ENCODE measurements at places on chromosomes 13 and 19.
A peak's percentile ranks its signal among the peaks of the same experiment; 100 is the strongest.

DNA sequence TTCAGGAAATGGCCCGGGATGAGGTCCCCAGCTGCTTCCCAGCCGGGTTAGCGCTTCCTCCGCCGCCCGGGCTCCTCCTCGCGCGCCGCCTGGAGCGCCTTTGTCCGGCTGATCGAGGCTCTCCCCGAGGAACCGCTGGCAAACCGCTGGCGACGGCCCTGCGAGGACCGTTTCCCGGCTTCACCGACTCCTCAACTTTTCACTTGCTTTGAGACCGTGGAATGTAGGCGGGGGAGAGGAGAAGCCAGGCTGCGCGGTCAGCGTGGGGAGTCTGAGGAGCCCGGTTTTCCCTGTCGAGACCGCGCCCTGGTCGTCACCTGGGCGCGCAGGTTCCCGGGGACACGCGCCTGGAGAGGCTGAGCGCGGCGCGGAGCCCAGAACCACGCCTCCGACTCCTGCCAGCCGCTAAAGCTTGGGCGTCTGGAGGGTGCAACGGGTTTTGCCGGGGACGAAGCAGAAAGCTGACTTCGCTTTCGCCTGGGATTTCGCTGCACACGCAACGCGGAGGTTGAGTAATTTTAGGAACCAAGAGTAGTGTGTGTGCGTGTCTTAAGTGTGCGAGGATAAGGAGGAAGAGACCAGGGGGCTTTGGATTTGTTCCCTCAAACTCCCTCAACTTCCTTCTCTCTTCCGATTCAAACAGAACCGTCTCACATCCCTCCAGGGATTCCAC is 7.3 kb upstream of the DGKH start:
- peak; percentile 8 for DNase-seq

- DNase-seq: no peak
Measured at GRCh38 chr19:30671367-30671619, 299.1 kb downstream of the ZNF536 start.

DNA sequence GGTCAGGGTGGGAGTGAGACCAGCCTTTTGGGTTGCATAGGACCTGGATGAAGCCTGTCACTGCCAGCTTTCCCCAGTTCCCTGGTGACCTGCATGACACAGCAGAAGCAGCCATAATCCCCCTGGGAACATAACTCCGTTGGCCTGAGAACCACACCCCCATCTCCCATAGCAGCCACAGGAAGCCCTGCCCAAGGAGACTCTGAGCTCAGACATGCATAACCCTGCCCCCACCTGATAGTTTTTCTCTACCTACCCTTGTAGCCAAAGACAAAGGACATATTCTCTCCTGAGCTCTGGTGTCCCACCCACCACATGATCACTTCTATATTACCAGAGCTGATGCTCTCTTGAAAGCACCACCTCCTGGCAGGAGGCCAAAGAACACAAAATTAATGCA is 413.5 kb upstream of the HTR2A start:
- DNase-seq: no peak

- DNase-seq: peak; percentile 31
Measured at GRCh38 chr19:2888731-2889224, 11.9 kb upstream of the ZNF57 start.

DNA sequence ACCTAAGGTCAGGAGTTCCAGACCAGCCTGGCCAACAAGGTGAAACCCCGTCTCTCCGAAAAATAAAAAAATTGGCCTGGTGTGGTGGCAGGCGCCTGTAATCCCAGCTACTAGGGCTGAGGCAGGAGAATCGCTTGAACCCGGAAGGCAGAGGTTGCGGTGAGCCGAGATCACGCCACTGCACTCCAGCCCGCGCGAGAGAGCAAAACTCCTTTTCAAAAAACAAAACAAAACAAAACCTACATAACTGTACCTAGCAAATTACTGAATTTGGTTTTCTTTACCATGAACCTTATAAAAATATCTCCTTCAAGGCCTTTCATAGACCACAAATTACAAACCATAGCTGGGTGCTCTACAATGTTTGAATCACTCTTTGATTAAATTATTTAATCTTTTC is 760 bp downstream of the ZNF91 start:
- DNase-seq: no peak

DNA sequence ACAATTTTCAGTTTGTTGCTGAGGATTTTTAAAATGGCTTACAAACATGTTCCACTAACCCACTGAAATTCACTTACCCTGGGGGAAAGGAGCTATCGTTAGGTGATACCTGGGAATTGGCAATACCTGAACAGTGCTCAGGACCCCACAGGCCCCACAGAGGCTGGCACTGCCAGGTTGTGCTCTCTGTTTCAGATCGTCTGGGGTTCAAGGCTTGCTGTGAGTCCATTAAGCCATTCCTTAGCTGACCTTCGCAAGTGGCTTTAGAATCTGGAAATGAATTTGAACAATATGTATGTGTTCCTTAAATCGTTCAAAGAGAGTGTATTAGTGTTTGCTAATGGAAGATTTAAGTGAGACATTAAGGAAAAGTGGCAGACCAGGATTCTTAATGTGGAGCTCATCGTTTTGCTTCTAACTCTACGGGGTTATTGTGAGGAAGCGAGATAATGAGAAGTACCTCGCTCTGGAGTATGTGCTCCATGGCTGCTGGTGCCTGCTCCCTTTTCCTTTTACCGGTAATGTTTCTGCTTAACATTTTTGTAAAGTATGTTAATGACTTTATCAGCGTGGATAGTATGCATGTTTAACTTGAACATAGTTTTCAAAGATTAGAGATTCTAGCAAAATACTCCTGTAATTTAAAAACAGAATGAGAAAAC is 13.6 kb downstream of the KLF5 start:
- DNase-seq: no peak

GRCh38 chr19:30225676-30226463 is 146.3 kb upstream of the ZNF536 start:
- no peak for DNase-seq
